ENCODE measurements at places on chromosomes 12 and 14. TPM values are rescaled to one million over a fixed set of nuclear protein-coding genes. Genes with fewer than 3 reads are reported as not detected.

The ZDHHC22 gene
- total RNA-seq: 9.8 TPM

The CRIP1 gene
- 0.73 TPM for total RNA-seq

The TAS2R14 gene
- 23.5 TPM for total RNA-seq

The KRT82 gene
- not detected for total RNA-seq

The GDF11 gene
- total RNA-seq: 11.8 TPM

The KLRD1 gene
- 0.27 TPM for total RNA-seq

The KCNH5 gene
- 7.1 TPM for total RNA-seq

The SAMD15 gene
- total RNA-seq: 5.2 TPM

The AQP6 gene
- total RNA-seq: 0.27 TPM

The LTBP2 gene
- total RNA-seq: 0.91 TPM

The AKT1 gene
- total RNA-seq: 70.9 TPM

The IAPP gene
- total RNA-seq: not detected

The DPPA3 gene
- not detected for total RNA-seq

The ITPR2 gene
- 38.6 TPM for total RNA-seq

- no peak for DNase-seq
Measured at GRCh38 chr12:127172861-127173260, 1094.1 kb upstream of the TMEM132C start.

- DNase-seq: no peak
Measured at GRCh38 chr14:63477556-63477955, 65.6 kb downstream of the PPP2R5E start.

DNA sequence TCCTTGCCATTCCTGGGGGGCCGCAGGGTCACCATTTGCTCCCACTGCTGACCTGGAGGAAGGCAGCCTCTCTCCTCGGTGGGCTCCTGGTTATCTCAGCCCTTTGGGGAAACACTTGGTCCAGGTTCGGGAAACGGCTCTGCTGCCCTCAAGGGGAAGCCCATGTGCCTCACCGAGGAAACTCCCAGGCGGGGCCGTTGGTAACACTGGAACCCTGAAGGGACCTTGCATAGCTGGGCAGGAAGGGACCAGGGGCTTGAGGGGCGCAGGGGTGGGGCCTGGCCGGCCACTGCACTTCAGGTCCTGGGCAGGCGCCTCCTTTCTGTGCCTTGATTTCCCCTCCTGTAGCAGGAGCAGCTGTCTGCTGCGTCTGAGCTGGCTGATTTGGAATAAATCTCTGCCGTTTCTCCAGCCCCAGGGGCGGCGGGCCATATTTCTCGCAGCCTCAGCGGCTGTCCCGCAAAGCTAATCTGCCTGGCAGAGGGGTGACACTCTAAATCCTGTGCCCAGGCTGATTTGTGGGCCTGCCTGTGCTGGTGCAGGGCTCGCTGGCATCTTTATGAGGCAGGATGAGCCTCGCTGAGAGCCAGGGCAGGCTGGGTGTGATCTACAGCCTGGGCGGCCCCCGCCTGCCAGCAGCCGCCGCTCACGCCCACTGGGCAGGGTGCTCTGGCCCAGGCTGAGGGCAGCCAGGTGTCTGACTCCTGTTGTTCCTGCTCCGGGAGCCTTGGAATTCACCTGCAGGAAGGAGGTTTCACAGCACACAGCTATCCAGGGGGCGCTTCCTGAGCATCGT, 49.7 kb downstream of the KIF26A start:
- no peak for DNase-seq

GRCh38 chr14:93683226-93683625, 105.1 kb downstream of the PRIMA1 start:
- no peak for DNase-seq

- no peak for DNase-seq
Measured at GRCh38 chr14:69880044-69880487, 850 bp downstream of the SMOC1 start.

GRCh38 chr14:49692811-49693734, at the start of gene KLHDC1:
KLHDC1 (plus strand) TSS chr14:49693120; CDS start chr14:49693195, 75 bp downstream.
- peak; percentile 83 for DNase-seq

GRCh38 chr12:74578486-74578885, 40.9 kb downstream of the ATXN7L3B start:
- DNase-seq: no peak

- no peak for DNase-seq
Measured at GRCh38 chr12:57515934-57516541, 4.3 kb downstream of the DDIT3 start.

GRCh38 chr14:85530626-85531025, 682 bp downstream of the FLRT2 start:
- no peak for DNase-seq

DNA sequence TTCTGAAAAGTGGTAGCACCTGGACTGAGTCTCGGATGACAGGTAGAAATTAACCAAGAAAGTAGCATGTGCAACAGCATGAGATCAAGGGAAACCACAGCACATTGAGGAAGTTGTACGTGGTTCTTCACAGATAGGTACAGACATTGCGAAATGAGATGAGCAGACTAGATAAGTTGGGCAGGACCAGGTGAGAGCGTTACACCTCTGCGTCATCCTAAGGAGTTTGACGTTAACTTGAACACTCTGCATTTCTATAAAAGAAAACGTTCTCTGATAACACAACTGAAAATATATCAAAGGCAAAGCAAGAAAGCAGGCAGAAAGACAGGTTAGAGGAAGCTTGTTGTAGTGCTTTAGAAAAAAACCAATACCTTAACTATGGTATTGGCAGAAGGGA, 98.5 kb upstream of the RASSF8 start:
- DNase-seq: no peak

- no peak for DNase-seq
Measured at GRCh38 chr12:131035245-131035681, 81.6 kb downstream of the ADGRD1 start.

GRCh38 chr12:52086366-52086765, 6.9 kb downstream of the SMIM41 start:
- DNase-seq: peak; percentile 53

DNA sequence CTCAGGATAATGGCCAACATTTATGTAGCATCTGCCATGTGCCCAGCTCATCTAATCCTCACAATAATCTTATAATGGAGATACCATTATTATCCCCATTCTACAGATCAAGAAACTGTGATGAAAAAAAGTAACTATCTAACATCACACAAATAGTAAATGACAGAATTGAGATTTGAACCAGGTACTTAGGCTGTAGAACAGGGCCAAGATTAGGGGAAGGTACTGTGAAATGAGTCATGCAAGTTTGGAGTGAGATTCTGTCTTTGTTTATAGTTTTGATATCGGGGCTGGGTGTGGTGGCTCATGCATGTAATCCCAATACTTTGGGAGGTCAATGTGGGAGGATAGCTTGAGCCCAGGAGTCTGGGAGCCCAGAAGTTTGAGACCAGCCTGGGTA, 1.3 kb upstream of the GNPTAB start:
- no peak for DNase-seq

- no peak for DNase-seq
Measured at GRCh38 chr12:40055228-40055579, 50.7 kb downstream of the SLC2A13 start.

DNA sequence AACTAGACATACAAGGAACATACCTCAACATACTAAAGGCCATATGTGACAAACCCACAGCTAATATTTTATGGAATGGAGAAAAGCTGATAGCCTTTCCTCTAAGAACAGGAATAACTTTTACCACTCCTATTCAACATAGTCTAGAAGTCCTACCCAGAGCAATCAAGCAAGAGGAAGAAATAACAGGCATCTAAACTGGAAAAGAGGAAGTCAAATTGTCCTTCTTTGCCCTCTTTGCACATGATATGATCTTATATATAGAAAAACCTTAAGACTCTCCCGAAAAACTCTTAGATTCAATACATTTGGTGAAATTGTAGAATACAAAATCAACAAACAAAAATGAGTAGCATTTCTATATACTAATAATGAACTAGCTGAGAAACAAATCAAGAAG, 110.0 kb downstream of the ATP23 start:
- DNase-seq: no peak

DNA sequence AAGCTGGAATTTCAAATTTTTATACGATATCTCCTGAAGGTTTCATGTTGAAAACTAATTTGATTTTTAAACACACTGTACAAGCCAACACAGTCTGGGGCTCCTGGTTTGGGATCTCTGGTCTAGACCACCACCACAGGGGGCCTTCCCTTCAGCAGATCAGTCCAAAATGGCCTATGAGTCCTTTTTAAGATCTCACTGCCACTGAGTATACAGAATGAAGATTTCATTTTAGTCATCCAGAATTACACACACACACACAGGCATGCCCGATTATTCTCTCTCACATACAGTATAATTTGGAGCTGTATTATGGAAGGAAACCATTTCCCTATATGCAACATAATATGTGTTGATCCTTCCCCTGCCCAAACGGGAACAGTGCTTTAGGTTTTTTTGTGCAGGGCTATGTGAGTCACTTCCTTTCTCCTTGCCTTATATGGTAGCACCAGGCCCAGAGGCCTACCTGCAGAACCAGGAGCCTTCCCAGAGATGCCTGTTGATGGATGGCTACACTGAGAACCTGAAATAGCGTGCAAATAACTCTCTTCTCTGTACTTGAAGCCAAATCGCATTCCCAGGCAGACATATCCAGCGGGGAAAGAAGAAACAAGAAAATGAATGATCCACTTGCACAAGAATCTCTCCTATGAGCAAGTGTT, 28.1 kb upstream of the WNK1 start:
- DNase-seq: no peak
